Activated naive CD4-positive, alpha-beta T cell treated with anti-CD3 and anti-CD28 coated beads for 36 hours (primary cell): ENCODE measurements at places on chromosomes 7 and 10.

GRCh38 chr7:50832744-50833143 lies 50.0 kb upstream of the GRB10 start:
- peaks cover 11% of the 10 kb centered on the region for H3K4me1 ChIP-seq
- peaks cover 10% of the 10 kb centered on the region for H3K27me3 ChIP-seq
- H3K4me3 ChIP-seq: no peak overlapping the region
- H3K36me3 ChIP-seq: no peaks in the 10 kb centered on the region
- peak overlapping the region; percentile 13 for H3K27ac ChIP-seq
- DNase-seq: peak; percentile 47

DNA sequence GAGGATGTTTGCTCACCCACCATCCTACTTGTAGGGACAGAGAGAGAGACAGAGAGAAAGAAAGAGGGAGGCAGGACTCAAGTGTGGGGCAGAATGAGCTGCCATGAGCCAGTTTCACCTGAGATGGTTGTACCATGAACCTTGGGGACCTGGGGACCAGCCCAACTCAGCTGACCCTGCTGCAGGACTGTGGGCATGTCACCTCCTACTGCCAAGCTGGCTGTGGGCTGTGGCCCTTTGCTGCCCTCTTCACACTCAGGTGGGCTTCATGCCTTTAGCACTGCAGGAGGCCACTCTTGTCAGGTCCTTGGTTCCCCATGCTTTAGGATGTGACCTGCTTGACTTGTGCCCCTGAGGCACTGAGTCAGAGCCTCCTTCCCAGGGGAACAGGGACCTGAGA lies 108.2 kb upstream of the PCBD1 start:
- no peaks in the 10 kb centered on the region for H3K4me1 ChIP-seq
- H3K27me3 ChIP-seq: no peaks in the 10 kb centered on the region
- no peak overlapping the region for H3K4me3 ChIP-seq
- H3K36me3 ChIP-seq: no peaks in the 10 kb centered on the region
- DNase-seq: no peak

- H3K27ac ChIP-seq: no peak overlapping the region
- no peaks in the 10 kb centered on the region for H3K36me3 ChIP-seq
- no peak for DNase-seq
- H3K4me1 ChIP-seq: no peaks in the 10 kb centered on the region
- no peak overlapping the region for H3K4me3 ChIP-seq
Measured at GRCh38 chr10:59315465-59315864, 46.9 kb downstream of the FAM13C start.

GRCh38 chr10:24947304-24948097 lies 4.9 kb downstream of the PRTFDC1 start:
- no peak for DNase-seq
- H3K27me3 ChIP-seq: no peaks in the 10 kb centered on the region
- H3K4me3 ChIP-seq: no peak overlapping the region
- H3K36me3 ChIP-seq: no peaks in the 10 kb centered on the region
- no peak overlapping the region for H3K27ac ChIP-seq
- peaks cover 14% of the 10 kb centered on the region for H3K4me1 ChIP-seq

DNA sequence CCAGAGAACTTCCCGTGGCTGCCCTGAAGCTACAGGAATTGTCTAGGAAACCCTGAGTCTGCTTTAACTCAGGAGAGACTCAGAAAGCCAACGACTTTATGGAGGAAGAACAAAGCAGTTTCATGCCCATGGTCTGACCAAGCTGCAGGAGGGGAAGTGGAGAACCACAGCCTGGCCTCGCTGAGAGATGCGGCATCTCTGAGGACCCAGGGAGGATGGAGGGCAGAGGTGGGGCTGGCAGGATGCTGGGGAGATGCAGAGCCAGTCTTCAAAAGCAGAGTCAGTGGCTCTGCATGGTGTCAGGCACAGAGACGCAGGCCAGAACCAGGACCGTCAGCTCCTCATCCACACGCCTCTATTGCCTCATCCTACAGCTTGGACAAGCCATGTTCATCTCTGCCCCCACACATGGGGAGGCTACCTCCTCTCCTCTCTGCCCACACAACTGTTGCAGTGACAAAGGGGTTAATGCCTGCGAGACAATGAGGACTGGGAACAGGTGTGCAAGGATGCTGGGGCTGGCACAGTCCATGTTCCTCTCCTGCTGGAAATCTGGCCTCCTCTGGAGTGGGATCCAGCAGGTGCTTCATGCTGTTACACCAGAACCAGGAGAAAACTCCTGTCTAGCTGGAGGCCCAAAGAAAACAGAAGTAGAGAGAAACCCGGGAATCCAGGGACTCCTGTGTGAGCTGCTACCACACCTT lies 267.0 kb downstream of the PLXNA4 start:
- H3K4me3 ChIP-seq: no peak overlapping the region
- no peak overlapping the region for H3K27ac ChIP-seq
- H3K36me3 ChIP-seq: no peaks in the 10 kb centered on the region
- no peaks in the 10 kb centered on the region for H3K4me1 ChIP-seq

DNA sequence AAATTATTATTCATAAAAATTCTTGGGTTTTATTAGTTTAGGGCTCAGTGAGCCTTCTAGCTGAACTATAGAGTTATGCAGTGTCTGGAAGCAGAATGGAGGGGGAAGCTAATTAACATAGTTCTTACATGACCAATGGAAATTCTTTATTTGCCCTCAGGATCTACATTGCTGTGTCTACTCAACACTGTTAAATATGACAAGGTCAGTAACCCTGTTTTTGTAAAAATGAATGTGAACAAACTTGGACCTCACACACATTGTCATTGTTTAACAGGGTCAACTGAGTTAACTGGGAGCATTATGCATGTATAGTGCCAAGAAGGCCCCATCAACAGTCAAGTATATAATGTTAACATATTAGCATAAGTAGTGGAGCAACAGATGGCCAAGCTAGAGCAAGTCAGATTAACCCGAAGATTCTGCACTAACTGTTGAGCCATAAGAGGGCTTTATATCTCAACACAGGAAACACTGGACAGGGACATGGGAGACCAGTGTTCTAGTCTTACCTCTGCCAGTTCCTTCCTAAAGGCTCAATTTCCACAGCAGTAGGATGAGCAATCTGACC lies 122.5 kb upstream of the SEM1 start:
- no peak for DNase-seq
- H3K36me3 ChIP-seq: no peaks in the 10 kb centered on the region
- H3K4me3 ChIP-seq: no peak overlapping the region
- peaks cover 11% of the 10 kb centered on the region for H3K4me1 ChIP-seq
- H3K27ac ChIP-seq: no peak overlapping the region

DNA sequence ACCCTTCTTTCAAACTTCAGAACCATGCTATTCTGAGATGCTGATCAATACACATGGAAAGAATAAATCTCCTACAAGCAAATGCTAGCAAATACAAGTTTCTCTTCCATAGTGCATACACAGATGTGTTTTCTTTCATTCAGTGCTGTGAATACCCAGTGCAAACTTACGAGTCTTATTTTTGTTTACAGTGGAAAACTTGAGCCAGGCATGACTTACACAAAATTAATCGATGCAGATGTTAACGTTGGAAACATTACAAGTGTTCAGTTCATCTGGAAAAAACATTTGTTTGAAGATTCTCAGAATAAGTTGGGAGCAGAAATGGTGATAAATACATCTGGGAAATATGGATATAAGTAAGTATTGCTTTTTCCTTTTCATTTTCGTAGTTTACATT lies 48.8 kb downstream of the PNLIPRP3 start:
- H3K4me1 ChIP-seq: no peaks in the 10 kb centered on the region
- no peak for DNase-seq
- H3K27me3 ChIP-seq: peaks cover 5% of the 10 kb centered on the region
- no peak overlapping the region for H3K4me3 ChIP-seq

GRCh38 chr7:16989811-16990413 lies 108.1 kb upstream of the AGR3 start:
- no peaks in the 10 kb centered on the region for H3K36me3 ChIP-seq
- DNase-seq: no peak
- H3K4me3 ChIP-seq: no peak overlapping the region
- no peaks in the 10 kb centered on the region for H3K4me1 ChIP-seq
- H3K27ac ChIP-seq: no peak overlapping the region

DNA sequence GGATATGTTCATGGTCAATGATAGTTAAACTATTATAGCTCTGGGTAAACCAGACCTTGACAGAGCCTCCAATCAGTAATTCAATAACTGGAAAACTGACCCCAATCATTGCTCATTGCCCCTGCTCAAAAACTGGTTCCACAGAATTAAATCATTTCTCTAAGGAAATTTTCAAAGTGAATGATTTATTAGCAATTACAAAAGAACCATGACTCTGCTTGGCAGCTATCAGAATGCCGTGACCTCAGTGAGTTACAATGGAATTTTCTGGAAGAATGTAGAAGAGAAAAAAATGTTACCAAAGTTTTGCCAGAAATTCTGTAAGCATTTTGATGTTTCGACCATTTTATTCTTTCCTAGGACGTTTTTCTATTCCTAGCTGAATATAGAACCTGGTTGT lies 106.8 kb upstream of the APBB1IP start:
- H3K36me3 ChIP-seq: no peaks in the 10 kb centered on the region
- DNase-seq: no peak
- H3K4me3 ChIP-seq: no peak overlapping the region
- no peak overlapping the region for H3K27ac ChIP-seq
- peaks cover 6% of the 10 kb centered on the region for H3K4me1 ChIP-seq
- H3K27me3 ChIP-seq: no peaks in the 10 kb centered on the region

- no peaks in the 10 kb centered on the region for H3K36me3 ChIP-seq
- H3K27me3 ChIP-seq: peaks cover 5% of the 10 kb centered on the region
- H3K4me3 ChIP-seq: no peak overlapping the region
- no peaks in the 10 kb centered on the region for H3K4me1 ChIP-seq
- DNase-seq: no peak
Measured at GRCh38 chr7:103528152-103528551, 82.1 kb upstream of the SLC26A5 start.

- no peak overlapping the region for H3K27ac ChIP-seq
- DNase-seq: peak; percentile 32
- H3K4me3 ChIP-seq: no peak overlapping the region
- no peaks in the 10 kb centered on the region for H3K27me3 ChIP-seq
- H3K4me1 ChIP-seq: no peaks in the 10 kb centered on the region
Measured at GRCh38 chr10:58952747-58953466, 223.5 kb upstream of the PHYHIPL start.

GRCh38 chr10:52864201-52865106 lies 91.9 kb upstream of the MBL2 start:
- no peak overlapping the region for H3K4me3 ChIP-seq
- no peak overlapping the region for H3K27ac ChIP-seq
- no peaks in the 10 kb centered on the region for H3K4me1 ChIP-seq
- no peak for DNase-seq
- no peaks in the 10 kb centered on the region for H3K27me3 ChIP-seq

- no peak for DNase-seq
- no peak overlapping the region for H3K27ac ChIP-seq
- peaks cover 24% of the 10 kb centered on the region for H3K36me3 ChIP-seq
- no peaks in the 10 kb centered on the region for H3K27me3 ChIP-seq
- H3K4me1 ChIP-seq: peaks cover 5% of the 10 kb centered on the region
Measured at GRCh38 chr10:114151486-114151885, 22.5 kb downstream of the CCDC186 start.

GRCh38 chr10:113084031-113084430 lies 134.0 kb downstream of the TCF7L2 start:
- H3K27ac ChIP-seq: no peak overlapping the region
- no peaks in the 10 kb centered on the region for H3K27me3 ChIP-seq
- no peaks in the 10 kb centered on the region for H3K4me1 ChIP-seq

DNA sequence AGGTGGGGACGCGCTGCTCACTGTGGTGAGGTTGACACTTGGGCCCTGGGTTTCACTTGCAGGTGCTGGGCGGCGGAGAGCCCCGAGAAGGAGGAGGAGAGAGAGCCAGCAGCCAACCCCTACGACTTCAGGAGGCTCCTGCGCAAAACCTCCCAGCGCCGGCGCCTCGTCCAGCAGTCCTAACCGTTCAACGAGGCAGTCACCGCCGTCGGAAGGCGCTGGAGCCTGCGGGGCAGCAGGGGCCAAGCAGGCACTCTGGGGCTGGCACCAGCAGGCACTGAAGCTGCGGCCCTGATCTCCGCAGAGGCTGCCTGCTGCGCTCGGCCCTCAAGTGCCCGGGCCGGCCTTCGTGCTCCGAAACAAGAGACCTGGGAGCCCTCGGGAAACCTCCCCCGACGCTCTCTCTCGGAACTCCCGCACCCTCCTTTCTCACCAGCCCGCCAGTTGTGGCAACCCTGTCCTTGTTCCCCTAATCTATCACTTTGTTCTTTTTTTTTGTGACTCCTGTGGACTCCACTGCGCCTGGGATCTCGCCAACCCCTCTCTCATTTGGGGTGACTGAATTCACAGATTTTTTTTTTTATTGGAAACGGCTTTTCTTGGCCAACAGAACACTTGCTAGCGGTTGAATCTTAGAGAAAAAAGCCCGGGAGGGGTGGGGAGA lies 4.7 kb upstream of the GAD2 start:
- peaks cover 25% of the 10 kb centered on the region for H3K4me1 ChIP-seq
- DNase-seq: no peak
- peaks cover 57% of the 10 kb centered on the region for H3K27me3 ChIP-seq
- no peak overlapping the region for H3K4me3 ChIP-seq

GRCh38 chr7:80721883-80722615 lies 83.6 kb downstream of the CD36 start:
- no peaks in the 10 kb centered on the region for H3K36me3 ChIP-seq
- no peak for DNase-seq
- H3K4me1 ChIP-seq: no peaks in the 10 kb centered on the region
- no peaks in the 10 kb centered on the region for H3K27me3 ChIP-seq

DNA sequence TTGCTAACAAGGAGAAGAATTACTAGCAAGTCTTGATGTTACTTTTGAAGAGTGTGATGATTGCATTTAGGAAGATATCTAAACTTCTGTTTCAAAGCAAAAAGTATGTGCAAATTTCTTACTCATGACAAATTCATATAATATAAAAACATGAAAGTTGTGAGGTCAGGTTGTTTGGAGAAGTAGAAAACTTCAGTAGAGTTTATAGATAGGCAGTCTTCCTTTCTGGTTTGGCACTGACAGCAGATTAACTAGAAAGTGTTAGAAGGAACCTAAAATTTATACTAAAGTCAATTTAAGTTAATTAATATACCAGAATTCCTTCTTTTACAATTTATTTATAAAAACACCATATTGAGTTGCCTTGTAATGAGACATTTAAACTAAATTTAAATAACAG lies 16.9 kb downstream of the PTEN start:
- no peaks in the 10 kb centered on the region for H3K27me3 ChIP-seq
- DNase-seq: no peak

GRCh38 chr10:124436191-124436638 lies 13.6 kb downstream of the NKX1-2 start:
- H3K27me3 ChIP-seq: peaks cover 5% of the 10 kb centered on the region
- no peak overlapping the region for H3K4me3 ChIP-seq
- no peak overlapping the region for H3K27ac ChIP-seq
- H3K36me3 ChIP-seq: no peaks in the 10 kb centered on the region
- no peaks in the 10 kb centered on the region for H3K4me1 ChIP-seq
- no peak for DNase-seq

- DNase-seq: no peak
- no peaks in the 10 kb centered on the region for H3K36me3 ChIP-seq
- H3K4me3 ChIP-seq: no peak overlapping the region
- H3K27ac ChIP-seq: no peak overlapping the region
Measured at GRCh38 chr7:26858241-26858715, 6.1 kb downstream of the SKAP2 start.

DNA sequence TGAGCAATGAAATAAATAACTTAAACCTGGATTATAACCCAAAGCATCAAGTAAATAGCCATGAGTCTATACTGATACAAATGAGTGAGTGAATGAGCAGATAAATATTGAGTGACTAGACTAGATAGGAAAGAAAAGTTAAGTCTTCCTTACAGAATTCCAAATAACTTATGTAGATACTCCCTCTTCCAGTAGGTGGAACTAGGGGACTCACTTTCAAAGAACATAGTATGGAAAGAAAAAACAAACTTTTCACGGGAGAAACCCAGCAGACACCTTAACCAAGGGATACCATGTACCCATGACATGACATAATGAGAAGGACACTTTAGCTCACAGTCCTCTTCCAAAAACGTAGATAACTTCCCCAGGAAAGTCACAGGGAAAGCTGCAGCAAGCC lies 32.2 kb downstream of the CSGALNACT2 start:
- DNase-seq: no peak
- H3K36me3 ChIP-seq: peaks cover 35% of the 10 kb centered on the region
- H3K27ac ChIP-seq: no peak overlapping the region
- peaks cover 12% of the 10 kb centered on the region for H3K4me1 ChIP-seq
